ENCODE measurements at places on chromosomes 3 and 15. TPM values are rescaled to one million over a fixed set of nuclear protein-coding genes. Genes with fewer than 3 reads are reported as not detected.

Gene TRH
- not detected for total RNA-seq

GRCh38 chr15:64530472-64530871 lies 70.1 kb downstream of the ZNF609 start:
- DNase-seq: no peak
- H3K4me1 ChIP-seq: peaks cover 8% of the 10 kb centered on the region
- no peaks in the 10 kb centered on the region for H3K36me3 ChIP-seq
- no peak overlapping the region for H3K4me3 ChIP-seq
- no peaks in the 10 kb centered on the region for H3K27me3 ChIP-seq

Gene NPRL2
- total RNA-seq: 9.9 TPM

DNA sequence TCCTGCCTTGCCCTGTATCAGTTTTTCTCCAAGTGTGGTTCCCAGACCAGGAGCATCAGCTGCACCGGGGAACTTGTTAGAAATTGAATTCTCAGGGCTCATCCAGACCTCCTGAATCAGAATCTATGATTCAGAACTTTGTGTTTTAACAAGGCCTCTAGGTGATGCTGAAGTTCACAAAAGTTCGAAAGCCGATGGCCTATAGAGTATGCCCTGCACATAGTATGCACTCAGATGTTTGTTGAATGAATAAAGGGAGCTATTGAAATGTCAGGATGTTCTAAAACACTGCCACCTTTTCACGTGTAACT lies 664 bp upstream of the LARP6 start:
- DNase-seq: no peak
- H3K4me1 ChIP-seq: peaks cover 62% of the 10 kb centered on the region
- H3K4me3 ChIP-seq: peak overlapping the region; percentile 99
- H3K36me3 ChIP-seq: peaks cover 33% of the 10 kb centered on the region

GRCh38 chr15:71290002-71290401 lies 174.7 kb downstream of the THSD4 start:
- no peak for DNase-seq
- H3K4me1 ChIP-seq: peaks cover 45% of the 10 kb centered on the region
- no peaks in the 10 kb centered on the region for H3K27me3 ChIP-seq
- no peak overlapping the region for H3K4me3 ChIP-seq

Gene TRANK1
- 0.91 TPM for total RNA-seq

- H3K27ac ChIP-seq: no peak overlapping the region
- H3K4me1 ChIP-seq: no peaks in the 10 kb centered on the region
- no peaks in the 10 kb centered on the region for H3K27me3 ChIP-seq
- DNase-seq: no peak
- H3K4me3 ChIP-seq: no peak overlapping the region
These were observed 225.7 kb downstream of the DPH6 start for GRCh38 chr15:35320158-35320780.

DNA sequence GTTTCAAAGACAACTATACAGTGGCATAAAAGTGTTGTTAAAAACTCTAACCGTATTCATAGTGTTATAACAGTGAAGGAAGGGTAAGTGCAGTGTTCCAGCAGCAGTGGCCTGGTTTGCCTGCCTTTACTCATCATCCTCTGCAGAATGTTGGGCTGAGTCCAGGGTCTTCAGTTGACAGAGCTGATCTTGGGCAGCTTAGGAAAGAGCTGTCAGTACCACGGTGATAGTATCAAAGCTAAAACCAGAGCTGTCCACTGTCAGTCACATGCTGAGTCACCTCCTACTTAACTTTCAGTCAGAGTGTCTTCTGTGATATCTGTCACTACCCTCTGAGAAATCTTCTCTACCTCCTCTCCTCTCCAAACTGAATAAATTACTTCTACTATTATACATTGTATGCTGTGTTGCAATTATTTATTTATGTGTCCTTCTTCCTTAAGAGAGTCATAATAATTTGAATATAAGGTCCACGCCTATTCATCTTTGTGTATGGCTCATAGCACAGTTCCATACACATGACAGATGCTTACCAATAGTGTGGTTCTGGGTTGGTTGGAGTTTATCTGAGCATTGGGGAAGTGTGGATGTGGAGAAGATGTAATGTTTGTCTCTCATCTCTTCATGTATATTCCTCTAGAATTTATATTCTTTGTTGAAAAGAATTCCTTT lies 242.1 kb downstream of the ZIC1 start:
- H3K4me1 ChIP-seq: no peaks in the 10 kb centered on the region
- no peak overlapping the region for H3K4me3 ChIP-seq
- no peaks in the 10 kb centered on the region for H3K36me3 ChIP-seq
- no peaks in the 10 kb centered on the region for H3K27me3 ChIP-seq
- no peak overlapping the region for H3K27ac ChIP-seq
- DNase-seq: no peak

Gene NANOGP8
- not detected for total RNA-seq

Gene RPL22L1
- 38.9 TPM for total RNA-seq

Gene THUMPD3
- total RNA-seq: 52.0 TPM

DNA sequence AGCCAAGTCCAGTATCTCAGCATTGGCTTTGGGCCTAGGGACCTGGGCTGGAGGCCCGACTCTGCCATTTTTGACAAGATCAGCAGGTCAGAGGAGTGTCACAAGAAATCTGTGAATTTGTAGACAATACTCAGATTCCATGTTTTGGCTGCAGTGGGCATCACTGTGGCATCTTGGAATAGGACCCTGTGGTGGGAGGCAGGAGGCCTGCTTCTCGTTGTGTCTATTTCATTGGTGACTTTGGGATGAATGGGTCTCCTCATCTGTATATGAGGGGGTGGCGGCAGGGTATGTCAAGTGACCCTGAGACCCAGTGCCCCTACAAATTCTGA lies 3.3 kb downstream of the C15orf39 start:
- peaks cover 29% of the 10 kb centered on the region for H3K4me1 ChIP-seq
- H3K36me3 ChIP-seq: peaks cover 78% of the 10 kb centered on the region
- H3K4me3 ChIP-seq: no peak overlapping the region

DNA sequence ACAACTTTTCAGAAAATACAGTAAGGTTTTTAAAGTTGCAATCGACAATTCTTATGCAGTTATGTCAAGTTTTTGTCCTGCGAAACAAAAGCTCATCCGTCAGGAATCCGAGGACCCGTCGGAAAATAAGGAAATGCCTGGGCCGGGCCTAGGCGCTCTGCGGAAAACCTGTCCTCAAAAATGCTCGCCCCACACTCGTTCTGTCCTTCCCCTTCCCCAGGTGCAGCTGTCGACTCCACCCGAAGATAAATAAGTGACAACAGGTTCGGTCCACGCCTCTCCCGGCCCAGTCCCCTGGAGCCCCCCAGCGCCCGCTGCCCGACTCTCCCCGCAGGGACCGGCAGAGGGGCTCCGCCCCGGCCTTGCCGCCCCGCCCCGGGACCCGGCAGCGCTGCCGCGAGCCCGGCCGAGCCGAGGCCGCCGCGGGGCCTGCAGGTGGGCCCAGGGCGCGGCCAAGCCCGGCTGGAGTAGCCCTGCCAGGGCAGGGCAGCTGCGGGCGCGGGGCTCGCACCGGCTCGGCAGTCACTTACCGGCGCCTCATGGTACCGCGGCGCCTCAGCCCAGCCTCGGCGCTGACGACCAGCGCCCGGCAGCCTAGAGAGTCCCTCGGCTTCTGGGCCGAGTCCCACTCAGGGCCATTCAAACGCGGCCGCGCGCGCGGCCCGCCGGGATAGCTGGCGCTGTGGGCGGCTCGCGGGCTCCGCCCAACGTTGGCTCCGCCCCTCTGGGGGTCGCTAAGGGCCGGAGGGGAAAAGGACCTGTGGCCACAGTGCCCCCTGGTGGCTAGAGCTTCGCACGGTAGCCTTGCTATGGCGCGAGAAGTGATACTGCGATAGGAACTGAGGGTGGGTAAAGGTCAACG lies at the start of gene KATNBL1:
Gene KATNBL1 (minus strand): TSS at position 676 of the 862 bp plus-strand sequence. CDS start 46,420 bp downstream, outside the sequence.
- H3K27me3 ChIP-seq: no peaks in the 10 kb centered on the region
- peak within 1 kb of the TSS; percentile 91 for H3K4me3 ChIP-seq
- DNase-seq: peak; percentile 97
- no peaks in the 10 kb centered on the region for H3K4me1 ChIP-seq
- peaks cover 20% of the 10 kb centered on the region for H3K36me3 ChIP-seq
- H3K27ac ChIP-seq: peak within 1 kb of the TSS; percentile 90

DNA sequence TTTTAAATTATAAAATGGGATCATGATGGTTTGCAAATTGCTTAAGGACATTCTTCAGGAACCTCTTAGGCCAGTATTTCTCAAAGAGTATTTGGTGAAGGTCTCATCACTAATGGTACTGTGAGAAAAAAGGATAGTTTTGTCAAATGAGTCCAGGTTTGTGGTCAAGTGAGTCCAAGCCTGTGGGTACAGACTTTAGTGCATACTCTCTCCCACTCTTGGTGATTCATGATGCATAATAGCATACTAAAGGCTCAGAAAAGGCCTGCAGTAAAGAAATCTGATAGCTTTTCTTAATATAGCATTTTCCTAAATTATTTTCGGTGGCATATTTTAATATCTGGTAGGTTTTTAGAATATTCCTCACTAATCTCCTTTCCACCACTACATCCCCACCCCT lies 20.0 kb downstream of the BOC start:
- DNase-seq: no peak
- H3K36me3 ChIP-seq: no peaks in the 10 kb centered on the region
- H3K4me1 ChIP-seq: peaks cover 14% of the 10 kb centered on the region
- H3K4me3 ChIP-seq: no peak overlapping the region
- peak overlapping the region; percentile 54 for H3K27ac ChIP-seq

GRCh38 chr3:39383045-39383880 lies at the start of gene SLC25A38:
Gene SLC25A38, plus strand, starts transcription at chr3:39383370. Its CDS starts 355 bp downstream, at chr3:39383725.
- peak within 1 kb of the TSS; percentile 52 for H3K27ac ChIP-seq
- peaks cover 3% of the 10 kb centered on the region for H3K4me1 ChIP-seq
- peaks cover 10% of the 10 kb centered on the region for H3K36me3 ChIP-seq
- peak; percentile 86 for DNase-seq
- H3K27me3 ChIP-seq: no peaks in the 10 kb centered on the region

Gene DCUN1D1
- 24.9 TPM for total RNA-seq

DNA sequence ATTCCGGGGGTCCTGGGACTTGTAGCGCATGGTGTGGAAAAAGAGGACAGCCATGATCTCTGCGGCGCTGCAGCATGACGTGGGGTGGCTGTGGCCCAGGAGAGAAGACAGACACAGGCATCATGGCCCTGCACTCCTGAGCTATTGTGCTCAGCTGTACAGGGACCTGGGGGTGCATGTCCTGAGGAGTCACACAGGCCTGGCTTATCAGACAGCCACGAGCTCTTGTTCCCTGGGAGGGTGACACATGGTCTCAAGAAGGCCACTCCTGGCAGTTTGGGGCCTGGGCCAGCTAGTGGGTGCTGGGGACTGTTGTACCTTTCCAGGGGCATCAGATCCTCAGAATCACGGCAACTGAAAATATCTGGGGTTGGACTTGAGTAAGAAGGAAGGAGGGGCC lies 13.7 kb downstream of the TKT start:
- H3K4me3 ChIP-seq: no peak overlapping the region
- H3K27ac ChIP-seq: peak overlapping the region; percentile 54

GRCh38 chr3:151992326-151993041 lies 119.0 kb downstream of the SUCNR1 start:
- no peak overlapping the region for H3K27ac ChIP-seq
- no peaks in the 10 kb centered on the region for H3K27me3 ChIP-seq
- H3K36me3 ChIP-seq: no peaks in the 10 kb centered on the region
- no peak for DNase-seq

DNA sequence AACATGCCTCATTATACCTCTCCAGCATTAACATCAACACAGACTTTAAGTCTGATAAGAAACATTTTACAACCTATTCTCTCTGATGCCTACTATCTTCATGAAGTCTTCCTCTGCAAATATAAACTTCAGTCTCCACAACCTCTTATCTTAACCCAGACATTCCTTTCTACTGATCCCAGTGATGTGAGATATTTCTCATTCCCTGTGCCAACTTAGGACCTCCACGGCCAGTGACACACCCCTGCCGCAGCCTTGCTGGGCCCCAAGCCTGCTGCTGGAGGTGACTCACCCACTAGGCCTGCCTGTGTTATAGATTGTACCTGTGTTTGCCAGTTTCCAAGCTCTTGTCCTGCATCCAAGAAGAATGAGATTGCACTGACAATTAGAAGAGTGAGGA lies 734.5 kb upstream of the CADM2 start:
- no peaks in the 10 kb centered on the region for H3K36me3 ChIP-seq
- H3K4me3 ChIP-seq: no peak overlapping the region
- H3K27me3 ChIP-seq: no peaks in the 10 kb centered on the region
- DNase-seq: no peak

DNA sequence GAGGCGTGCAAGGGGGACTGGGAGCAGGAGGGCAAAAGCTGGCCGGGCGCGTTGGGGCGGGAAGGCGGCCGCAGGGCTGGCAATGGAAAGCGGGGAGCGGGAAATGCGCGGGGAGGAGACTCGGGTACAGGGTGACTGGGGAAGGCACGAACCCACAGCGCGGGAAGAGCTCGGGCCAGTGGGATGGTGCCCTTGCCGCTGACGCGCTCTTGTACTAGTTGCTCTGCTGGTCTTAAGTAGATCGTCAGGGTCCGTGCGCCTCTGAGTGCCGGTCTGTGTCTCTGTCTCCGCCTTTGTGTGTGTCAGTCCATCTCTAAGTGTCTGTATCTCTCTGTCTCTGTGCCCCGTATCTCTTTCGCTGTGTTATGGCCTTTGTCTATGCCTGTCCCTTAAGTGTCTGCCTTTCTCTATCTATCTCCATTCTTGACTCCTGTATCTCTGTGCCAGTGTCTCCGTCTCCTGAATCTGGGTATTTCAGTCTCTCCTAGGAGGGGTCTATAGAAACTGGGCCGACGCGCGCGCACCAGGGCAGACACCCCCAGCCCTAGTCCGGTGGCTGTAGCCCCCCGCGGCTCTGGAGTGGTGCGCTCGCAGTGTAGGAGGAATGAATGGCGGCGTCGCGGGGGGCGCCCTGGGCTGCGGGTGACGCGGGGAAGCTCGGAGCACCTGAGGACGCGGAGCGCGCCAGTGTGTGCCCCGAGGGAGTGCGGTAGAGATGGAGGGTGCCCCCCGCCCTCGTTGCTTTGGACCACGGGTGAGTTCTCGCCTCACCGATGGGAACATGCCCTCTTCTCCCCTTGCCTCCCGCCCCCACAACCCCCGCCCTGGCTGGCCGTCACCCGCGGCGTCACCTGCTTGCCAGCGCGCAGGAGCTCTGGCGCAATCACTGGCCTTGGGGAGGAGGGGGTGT lies 756 bp upstream of the CAMK2N2 start:
- peaks cover 21% of the 10 kb centered on the region for H3K4me1 ChIP-seq
- H3K27me3 ChIP-seq: peaks cover 39% of the 10 kb centered on the region
- no peak overlapping the region for H3K27ac ChIP-seq
- DNase-seq: no peak
- H3K4me3 ChIP-seq: peak overlapping the region; percentile 20

DNA sequence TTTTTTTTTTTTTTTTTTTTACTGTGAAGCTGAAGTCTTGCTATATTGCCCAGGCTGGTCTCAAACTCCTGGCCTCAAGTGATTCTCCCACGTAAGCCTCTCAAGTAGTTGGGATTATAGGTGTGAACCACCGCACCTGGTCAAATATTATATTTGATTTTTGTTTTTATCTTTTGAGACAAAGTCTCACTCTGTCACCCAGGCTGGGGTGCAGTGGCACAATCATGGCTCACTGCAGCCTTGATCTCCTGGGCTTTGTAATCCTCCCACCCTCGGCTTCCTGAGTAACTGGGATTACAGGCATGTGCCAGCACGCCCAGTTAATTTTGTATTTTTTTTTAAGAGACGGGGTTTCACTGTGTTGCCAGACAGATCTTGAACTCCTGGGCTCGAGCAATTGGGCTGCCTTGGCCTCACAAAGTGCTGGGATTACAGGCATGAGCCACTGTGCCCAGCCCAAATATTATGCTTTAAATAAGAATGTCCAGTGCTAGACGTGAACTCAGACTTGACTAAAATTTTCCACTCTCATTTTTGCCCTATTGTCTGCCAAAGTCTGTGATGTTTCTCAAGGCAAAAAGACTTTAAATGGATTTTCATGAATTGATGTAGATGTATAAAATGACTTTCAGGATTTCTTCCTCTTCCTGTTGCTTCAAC lies 33.4 kb upstream of the CRBN start:
- no peak overlapping the region for H3K27ac ChIP-seq
- no peaks in the 10 kb centered on the region for H3K36me3 ChIP-seq
- H3K4me1 ChIP-seq: no peaks in the 10 kb centered on the region
- no peak for DNase-seq

Measured in SJSA1 (cell line).